Femur (tissue), 1 donor: ENCODE measurements at places on chromosomes 6 and 20.
A peak's percentile ranks its signal among the peaks of the same experiment; 100 is the strongest.

DNA sequence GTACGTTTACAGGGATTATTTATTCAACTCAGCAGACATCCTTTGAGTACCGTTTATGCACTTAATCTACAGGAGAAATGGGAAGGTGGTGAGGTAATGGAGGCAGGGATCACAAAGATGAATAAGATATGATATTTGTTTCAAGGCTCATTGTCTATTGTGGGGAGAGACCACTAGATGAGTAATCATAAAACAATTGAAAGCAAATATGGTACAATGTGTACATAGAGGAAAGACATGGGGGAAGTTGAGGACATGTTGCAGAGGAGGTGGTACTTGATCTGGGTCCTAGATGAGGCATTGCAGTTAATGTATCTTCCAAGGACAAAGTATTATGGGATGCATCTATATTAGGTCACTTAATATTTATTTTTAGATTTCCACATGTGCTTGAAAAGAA is 13.7 kb upstream of the CDC5L start:
- DNase-seq, result no peak

DNA sequence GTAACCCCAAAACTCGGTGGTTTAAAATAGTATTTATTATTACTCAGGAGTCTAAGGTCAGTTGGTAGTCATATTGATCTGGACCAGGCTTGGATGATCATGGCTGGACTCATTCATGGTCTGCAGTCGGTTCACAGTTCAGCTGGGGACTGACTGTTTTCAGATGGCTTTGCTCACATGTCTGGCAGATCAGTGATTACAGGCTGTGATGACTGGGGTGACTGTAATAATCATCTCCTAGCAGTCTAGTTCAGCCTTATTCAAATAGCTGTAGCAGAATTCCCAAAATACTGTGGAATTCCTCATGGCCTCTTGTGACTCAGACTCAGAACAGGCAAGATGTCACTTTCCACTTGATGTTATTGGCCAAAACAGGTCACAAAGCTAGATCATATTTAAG is 16.4 kb upstream of the NT5DC1 start:
- no peak for DNase-seq

DNA sequence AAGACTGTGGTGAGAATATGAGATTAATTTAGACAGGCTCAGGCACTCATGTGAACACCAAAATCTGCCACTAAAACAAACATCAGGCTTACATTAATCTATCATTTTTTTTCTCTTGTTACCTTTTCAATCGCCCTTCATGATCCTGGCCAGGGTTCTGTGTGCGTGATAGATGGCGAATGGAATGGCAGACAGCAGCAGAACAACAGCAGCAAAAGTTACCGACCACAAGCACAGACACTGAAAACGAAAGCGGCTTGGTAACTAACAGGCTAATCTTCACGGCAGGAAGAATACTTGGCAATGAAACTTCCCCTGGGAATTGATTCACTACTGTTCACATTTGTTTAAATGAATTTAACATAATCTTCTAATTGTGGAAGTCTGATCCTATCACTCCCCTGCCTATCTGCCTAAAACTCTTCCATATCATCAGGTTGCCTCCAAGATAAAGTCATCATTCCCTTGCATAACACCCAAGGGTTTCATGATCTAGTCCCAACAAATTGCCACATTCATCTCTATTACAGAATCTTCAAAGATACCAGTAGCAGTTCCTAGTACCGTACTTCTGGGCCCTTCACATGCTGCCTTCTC is 28.7 kb downstream of the PTPRK start:
- DNase-seq, result no peak

- no peak for DNase-seq
Measured at GRCh38 chr6:88814909-88815308, 148.5 kb downstream of the RNGTT start.

- DNase-seq, result peak; percentile 33
Measured at GRCh38 chr6:136783495-136784270, 8.6 kb downstream of the MAP3K5 start.

- DNase-seq, result no peak
Measured at GRCh38 chr6:53630533-53631226, 34.9 kb downstream of the KLHL31 start.

- peak; percentile 42 for DNase-seq
Measured at GRCh38 chr20:2694008-2694471, 1.5 kb downstream of the EBF4 start.

DNA sequence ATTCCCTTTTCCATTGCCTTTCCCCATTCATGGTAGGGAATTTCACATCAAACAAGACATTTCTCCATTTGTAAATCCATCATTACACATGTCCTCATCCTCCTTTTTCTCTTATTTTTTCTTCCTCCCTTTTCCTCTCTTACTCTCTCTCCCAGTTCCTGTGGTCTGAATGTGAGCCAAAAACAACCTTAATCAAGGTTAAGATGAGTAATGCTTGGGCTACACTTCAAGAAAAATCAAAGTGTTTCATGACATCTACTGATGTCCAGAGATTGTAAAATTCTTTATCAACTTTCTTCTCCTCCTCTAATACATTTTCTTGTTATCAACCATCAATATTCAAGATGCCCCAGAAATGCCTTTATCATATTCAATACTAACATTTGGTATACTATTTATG is 208.0 kb upstream of the PRND start:
- no peak for DNase-seq

DNA sequence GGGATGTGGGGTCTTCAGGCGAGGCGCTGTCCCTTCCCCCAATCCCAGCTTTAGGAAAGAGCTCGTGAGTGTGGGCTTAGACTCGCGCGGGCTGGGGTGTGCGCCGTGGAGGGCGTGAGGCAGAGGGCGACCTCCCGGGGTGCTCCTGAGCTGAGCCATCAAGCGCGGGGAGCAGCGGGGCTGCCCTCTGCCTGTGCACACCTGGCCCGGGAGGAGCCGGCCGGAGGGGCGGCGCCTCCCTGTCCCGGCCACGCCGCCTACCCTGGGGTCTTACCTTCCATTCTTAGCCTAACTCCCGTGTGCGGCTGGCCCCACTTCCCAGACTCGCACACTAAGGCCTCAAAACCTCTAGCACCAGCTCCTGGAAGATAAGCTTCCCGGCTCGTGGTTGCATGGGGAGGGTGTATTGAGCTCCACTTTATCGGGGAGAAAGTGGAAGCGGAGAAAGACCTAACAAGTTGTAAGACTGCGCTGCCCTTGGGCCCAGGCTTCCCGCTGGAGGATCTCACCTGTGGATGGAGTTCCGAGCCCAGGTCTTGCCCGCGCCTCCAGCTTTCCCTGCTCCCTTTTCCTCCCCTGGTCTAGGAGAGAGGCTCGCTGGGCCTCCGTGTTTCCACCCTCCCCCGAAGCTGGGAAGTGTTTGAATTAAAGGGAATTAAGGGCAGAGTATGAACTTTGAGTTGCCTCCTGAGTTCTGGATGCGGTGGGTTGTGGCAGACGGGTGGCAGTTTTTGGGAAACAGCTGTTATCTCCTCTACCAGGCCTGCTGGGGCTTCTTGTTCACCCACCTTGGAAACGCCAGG is 1.2 kb downstream of the DNMT3B start:
- no peak for DNase-seq

- no peak for DNase-seq
Measured at GRCh38 chr6:79240509-79240908, 6.0 kb upstream of the HMGN3 start.

DNA sequence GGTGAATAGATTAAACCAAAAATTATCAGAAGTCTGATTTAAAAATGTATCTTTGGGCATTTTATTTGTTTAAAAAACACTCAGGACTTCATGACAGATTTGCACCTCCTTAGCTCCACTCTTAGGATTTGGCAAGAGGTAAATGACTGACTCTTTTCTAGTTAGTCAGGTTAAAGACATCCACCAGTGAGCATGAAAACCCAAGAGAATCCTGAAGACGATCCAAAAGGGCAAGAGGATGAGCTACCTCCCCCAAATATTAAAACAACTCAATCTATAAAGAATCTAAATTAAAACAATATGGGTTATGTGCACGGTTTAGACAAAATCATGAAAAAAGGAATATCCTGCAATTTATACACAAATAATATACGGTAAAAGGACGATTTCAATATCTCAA is 89.4 kb upstream of the OPRM1 start:
- DNase-seq, result no peak

GRCh38 chr6:53041356-53041755 is 23.8 kb upstream of the FBXO9 start:
- DNase-seq, result no peak

GRCh38 chr6:150846641-150847040 is 18.9 kb upstream of the MTHFD1L start:
- no peak for DNase-seq

- no peak for DNase-seq
Measured at GRCh38 chr20:37242503-37242902, 19.1 kb downstream of the GHRH start.

DNA sequence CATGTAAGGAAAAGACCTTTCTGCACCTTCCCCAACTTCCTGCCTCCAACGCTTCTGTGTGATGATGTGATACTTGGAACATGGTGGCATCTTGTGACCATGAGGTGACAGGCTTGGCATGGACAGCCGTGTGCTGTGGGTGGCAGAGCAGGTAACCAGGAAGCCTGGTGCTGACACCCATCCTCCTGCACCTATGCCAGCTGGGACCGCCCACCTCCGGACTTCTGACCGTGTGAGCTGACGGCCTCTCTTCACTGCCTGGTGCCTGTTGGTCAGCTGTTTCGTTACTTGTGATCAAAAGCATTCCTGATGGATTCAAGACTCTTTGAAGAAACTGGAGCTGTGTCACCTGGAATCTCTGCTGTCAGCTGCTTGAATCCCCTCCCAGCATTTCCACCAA is 70.3 kb downstream of the TMEM242 start:
- no peak for DNase-seq

- DNase-seq, result peak; percentile 33
Measured at GRCh38 chr6:163122365-163122764, 292.2 kb upstream of the QKI start.

DNA sequence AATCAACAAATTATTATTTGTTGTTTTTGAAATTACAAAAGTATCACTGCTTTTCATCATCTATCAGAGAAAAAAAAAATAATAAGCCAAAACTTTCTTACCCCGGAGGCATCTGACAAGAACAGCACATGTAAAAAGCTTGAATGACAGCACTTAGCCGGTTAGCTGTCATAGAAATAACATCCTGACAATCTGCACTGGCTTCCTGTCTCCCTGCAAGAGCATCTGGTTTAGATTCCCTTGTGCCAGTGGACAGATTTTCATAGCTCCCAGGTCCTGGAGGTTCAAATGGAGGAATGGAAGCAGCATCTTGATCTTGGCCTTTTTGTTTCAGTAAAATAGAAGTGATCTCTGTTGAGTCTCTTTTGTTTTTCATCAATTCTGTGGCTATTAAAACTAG is 74.8 kb downstream of the HACE1 start:
- no peak for DNase-seq

GRCh38 chr20:63972312-63973159 is 2.8 kb upstream of the ZNF512B start:
- DNase-seq, result peak; percentile 21

GRCh38 chr20:60035-60918 is 27.2 kb upstream of the DEFB125 start:
- no peak for DNase-seq

GRCh38 chr20:47754388-47754715 is 30.9 kb downstream of the SULF2 start:
- no peak for DNase-seq

DNA sequence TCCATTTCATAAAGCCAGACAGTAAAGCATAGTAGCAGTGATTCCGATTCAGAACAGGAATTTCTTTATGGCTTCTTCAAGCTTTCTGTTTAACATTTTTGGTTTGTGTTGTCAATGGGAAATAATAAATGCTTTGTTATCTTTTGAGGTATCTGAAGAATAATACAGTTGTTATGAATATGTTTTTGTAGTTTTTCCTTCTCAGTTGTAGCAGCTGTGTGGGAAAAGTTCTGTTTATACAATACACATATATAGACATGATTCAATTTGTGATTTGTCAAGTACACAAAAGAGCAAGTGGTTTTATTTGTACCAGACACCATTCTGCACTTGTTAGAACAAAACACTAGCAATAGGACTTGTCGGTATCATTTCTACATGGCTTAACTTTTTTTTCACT is 96.6 kb downstream of the CDYL start:
- DNase-seq, result no peak

GRCh38 chr20:3167738-3168078 is 5.6 kb downstream of the LZTS3 start:
- no peak for DNase-seq
